Substantia nigra (tissue), 51 donors: ENCODE measurements at places on chromosomes 16 and 17.

DNA sequence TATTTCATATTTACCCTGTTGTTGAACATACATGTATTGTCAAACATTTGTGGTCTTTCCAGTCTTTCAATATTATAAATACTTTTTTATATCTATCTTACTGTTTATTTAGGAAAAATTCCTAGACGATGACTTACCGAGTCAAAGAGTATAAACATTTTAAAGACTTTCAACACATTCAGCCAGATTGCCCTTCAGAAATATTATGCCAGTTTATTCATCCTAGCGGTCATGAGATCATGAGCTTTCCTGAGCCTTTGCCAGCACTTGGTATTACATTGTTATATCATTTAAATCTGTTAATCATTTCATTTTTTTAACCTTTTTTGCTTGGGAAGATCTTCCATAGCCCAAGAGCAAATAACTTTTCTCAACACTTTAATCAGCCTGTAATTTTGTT lies 197.4 kb downstream of the SPECC1 start:
- DNase-seq: no peak

GRCh38 chr16:27517664-27518063 lies 32.0 kb downstream of the GTF3C1 start:
- DNase-seq: no peak

GRCh38 chr17:16913463-16913862 lies 58.5 kb downstream of the TNFRSF13B start:
- no peak for DNase-seq

DNA sequence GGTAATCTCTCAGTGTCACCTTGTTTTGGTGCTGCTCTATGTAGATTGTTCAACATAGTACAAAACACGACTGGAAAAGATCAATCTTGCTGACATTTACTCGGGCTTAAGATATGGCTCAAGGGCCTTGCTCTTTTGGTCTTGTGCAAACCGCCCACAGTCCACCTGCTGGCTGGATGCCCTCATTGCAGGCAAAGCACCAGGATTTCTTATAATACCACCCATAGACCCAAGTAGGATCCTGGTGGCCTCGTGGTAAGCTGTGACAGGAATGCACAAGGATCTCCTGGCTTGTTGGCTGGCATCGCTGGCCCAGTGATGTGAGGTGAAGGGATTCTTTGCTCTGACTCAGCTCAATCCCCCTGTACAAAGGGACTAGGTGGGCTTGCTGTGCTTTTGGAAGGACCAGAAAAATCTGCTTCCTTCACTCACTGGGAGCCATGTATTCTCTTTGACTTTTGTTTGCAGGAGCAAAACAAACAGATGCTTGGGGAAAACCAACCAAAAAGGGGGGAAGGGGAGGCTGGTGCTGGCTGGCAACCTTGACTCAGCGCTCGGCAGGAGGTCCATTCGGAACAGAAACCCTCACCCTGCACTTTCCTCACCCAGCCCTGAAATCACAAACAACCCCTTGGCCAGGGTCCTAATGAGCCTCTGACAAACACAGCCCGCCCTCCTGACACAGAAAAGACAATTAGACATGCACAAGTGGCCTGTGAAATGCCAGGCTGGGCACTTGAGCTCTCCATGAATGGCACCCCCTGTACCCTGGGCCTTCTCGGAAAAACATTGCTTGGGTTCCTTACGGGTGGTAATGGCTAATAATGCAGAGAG lies 36.6 kb upstream of the MED9 start:
- DNase-seq: peak; percentile 15

- no peak for DNase-seq
These were observed 7.8 kb downstream of the MYO15B start for GRCh38 chr17:75595284-75595919.
